ENCODE measurements at places on chromosomes 6 and 20.

DNA sequence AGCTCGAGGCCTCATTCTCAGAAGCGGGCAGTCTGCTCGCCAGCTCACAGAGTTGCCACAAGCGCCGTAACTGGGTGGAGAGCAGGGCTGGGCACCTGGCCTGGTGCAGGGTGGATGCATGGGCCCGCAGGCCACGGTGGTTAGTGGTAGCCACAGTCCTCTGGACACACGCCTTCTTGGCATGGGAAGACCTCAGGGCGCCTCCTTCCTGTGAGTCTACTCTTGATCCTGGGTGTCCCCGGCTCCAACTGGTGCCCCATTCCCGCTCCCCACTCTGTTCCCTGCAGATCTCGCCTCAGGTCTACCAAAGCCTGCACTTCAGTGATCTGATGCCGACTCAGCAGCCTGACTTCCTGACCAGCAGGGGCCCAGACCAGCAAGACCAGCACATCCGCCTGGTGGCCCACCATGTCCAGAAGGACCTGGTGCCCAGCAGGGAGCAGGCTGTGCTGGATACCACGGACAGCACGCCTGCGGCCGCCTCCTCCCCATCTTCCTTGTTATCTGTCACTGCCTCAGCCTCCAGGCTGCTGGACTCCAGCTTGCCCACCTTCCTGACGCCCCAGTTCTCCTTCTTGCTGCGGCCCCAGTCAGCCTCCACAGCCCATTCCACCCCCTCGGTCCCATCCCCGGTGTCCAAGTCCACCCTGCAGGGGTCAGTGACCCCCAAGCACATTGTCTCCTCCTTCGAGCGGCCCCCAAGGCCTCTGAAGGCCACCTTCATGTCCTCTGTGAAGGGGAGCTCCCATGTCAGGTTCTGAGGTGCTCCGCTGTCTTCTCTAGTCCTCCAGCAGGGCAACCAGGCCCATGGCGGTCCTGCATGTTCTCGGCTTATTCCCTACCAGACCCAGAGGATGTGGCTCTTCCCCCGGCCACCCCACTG lies 43.1 kb downstream of the SUN5 start:
- no peak for DNase-seq

DNA sequence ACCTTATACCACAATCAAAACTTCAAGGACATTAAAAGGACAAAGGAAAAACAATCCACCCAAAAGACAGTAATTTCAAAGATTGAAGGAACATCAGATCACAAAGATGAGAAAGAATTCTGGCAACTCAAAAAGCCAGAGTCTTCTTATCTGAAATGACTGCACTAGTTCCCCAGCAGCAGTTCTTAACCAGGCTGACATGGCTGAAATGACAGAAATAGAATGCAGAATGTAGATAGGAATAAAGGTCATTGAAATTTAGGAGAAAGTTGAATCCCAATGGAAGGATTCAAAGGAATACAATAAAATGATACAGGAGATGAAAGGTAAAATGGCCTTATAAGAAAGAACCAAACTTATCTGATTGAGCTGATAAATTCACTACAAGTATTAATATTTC lies 231.4 kb downstream of the CD109 start:
- DNase-seq: no peak

GRCh38 chr6:104705095-104705707 lies 154.5 kb downstream of the HACE1 start:
- DNase-seq: no peak

DNA sequence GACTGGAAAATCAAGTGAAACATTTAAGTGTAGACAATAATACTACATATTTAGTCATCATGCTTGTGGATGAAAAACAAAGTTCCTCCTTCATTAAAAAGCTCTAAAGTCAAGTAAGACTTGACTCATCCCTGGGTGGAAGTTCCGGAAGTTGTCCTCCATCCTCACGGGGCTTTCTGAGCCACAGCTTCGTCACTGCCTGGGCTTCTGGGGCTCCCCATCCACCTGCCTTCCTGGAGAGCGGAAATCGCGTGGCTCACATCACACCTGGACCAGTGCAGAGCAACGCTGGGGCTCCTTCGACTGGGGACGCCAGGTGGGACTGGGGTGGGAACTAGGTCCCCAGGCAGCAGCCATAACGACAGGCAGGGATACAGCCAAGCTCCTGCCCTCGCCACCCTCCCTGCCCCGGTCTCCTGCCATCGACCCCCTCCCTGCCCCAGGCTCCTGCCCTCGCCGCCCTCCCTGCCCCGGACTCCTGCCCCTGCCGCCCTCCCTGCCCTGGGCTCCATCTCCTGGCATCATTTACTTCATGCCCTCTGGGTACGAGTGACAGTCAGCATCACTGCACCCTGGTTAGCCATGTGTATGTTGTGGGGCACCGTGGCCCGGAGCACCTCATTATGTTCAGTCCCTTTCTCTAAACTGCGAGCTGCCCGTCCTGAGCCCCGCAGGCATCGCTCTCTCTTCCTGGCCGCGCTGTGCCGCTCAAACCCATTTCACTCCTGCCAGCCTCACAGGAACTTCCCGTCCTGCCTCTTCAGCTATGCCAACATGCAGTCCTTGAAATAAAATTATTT lies 12.9 kb downstream of the THBS2 start:
- DNase-seq: no peak

DNA sequence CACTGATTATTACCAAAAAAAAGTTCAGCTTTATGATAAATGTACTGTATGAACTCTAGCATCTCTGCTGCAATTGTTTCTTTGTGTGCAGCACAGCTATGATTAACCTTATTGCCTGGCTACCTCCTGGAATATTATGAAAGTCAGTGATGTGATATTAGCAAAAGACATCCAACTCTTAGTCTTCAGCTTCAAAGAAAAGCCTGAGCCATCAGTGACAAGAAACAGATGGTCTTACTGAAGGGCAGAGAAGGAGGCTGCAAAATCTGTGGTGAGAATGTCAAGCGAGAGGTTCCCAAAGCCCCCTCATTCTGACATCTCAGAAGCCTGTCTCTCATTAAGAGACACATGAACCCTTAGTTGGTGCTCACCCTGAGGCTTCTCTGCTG lies 89.4 kb upstream of the TNFAIP3 start:
- peak; percentile 21 for DNase-seq

DNA sequence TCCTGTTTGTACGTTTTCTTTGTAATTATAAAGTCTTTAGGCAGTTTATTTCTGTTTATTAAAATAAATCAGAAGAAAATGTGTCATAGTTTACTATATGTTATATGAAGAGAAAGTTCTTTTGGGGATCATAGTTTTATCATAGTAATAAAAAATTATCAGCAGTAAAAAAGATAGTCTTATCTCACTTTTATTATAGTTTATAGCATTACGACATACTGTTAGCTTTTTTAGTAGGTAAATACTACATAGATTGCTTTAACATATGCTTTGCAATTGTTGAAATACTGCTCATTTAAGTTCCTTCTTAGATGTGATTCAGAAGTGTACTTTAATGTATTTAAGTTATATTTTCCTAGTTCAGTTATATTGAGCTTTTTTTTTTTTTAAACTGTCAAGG lies 13.9 kb downstream of the QKI start:
- no peak for DNase-seq

GRCh38 chr6:4641461-4641860 lies 134.7 kb upstream of the CDYL start:
- DNase-seq: no peak

DNA sequence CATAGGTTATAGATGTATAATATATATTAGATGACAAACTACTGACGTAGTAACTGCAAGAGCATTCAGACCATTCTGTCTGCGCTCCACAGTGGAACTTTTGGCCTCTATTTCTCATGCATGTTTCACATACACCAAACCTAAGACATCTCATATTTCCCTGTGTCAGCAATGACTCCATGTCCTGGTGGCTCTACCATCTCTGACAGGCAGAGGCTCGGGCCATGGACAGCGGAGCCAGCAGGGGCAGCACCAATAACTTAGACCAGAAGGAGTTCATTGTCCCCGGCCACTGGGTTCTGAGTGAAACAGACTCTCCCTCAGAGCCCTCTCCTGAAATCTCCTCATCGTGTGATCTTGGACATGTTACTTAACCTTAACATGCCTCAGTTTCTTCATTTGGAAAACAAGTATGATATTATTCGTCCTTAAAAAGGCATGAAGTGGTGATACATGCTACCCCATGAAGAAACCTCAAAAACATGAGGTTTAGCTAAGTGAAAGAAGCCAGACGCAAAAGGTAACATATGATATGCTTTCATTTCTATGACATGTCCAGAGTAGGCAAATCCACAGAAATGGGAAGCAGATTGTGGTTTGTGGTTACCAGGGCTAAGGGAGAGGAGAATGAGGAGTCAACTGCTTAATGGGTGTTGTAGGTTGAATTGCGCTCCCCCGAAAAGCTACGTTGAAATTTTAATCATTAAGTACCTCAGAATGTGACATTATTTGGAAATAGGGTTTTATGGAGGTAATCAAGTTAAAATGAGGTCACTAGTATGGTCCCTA lies 564.0 kb upstream of the JARID2 start:
- no peak for DNase-seq

DNA sequence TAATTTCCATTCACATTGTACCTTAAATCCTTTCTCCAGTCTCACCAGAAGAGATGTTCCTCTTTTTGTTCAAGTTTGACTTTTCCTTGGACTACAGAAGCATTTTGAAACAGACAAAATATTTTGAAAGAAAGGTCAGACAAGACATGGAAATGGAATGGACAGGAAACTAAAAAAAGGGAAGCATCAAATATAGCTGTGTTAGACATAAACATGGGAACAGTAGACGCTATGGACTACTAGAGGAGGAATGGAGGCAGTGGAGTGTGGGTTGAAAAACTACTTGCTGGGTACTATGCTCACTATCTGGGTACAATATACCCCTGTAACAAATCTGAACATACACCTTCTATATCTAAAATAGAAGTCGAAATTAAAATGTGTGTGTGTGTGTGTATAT lies 4.1 kb upstream of the FAM135A start:
- DNase-seq: no peak

GRCh38 chr6:70124882-70125545 lies 177.9 kb downstream of the COL9A1 start:
- DNase-seq: no peak

GRCh38 chr20:38197217-38197616 lies 32.1 kb upstream of the TGM2 start:
- DNase-seq: no peak

Measured in fibroblast of gingiva (primary cell).